Left renal cortex interstitium (tissue), 4 donors: ENCODE measurements at places on chromosomes 2 and 18. TPM values are rescaled to one million over a fixed set of nuclear protein-coding genes. Genes with fewer than 3 reads are reported as not detected.

Gene UNC50
- 71.9 TPM for polyA plus RNA-seq

DNA sequence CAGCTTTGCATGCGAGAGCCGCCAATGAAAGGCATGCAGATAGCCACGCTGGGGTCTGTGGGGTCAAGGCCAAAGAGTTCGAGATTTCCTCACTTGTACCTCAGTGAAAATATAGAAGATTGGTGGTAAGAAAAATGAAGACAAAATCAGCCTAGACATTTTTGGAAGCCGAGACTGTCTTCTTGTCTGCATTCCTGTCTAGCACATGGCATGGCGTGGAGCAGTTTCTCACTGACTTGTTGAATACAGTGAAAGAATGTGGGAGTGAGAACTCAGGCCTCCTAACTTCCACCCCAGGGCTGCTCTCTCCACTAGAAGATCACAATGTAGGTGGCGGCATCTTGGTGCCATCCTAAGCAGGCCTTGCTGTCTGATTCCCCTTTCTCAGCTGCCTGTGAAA is 740.8 kb upstream of the HS6ST1 start:
- no peak for DNase-seq

DNA sequence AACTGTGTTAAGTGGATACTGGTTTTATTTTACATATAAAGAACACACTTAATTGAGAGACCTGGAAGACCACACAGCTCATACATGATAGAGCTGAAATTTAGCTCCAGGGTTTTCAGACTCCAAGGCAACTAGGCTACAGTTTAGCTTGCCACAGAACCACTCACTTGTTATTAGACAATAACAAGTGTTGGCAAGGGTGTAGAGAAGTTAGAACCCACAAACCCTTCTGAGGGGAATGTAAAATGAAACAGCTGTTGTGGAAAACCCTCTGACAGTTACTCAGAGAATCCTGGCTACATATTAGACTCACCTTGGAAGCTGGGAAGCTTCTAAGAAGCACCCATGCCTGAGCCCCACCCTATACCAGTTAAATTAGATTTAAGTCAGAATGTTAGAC is 75.3 kb downstream of the MAP3K20 start:
- no peak for DNase-seq

GRCh38 chr2:239240414-239240881 is 160.4 kb downstream of the HDAC4 start:
- no peak for DNase-seq

DNA sequence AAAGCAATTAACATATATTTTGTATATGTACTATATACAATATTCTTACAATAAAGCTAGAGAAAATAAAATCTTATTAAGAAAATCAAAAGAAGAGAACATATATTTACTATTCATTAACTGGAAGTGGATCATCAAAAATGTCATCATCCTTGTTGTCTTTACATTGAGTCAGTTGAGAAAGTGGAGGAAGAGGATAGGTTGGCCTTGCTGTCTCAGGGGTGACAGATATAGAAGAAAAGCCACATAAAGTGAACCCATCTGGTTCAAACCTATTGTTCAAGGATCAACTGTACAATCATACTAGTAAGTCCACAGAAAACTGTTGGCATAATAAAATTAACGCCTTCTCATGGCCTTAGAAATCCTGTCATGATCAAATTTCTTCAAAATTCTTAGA is 26.6 kb downstream of the SESTD1 start:
- DNase-seq = no peak

GRCh38 chr18:35777039-35777438 is 195.4 kb upstream of the RMP24 start:
- no peak for DNase-seq

DNA sequence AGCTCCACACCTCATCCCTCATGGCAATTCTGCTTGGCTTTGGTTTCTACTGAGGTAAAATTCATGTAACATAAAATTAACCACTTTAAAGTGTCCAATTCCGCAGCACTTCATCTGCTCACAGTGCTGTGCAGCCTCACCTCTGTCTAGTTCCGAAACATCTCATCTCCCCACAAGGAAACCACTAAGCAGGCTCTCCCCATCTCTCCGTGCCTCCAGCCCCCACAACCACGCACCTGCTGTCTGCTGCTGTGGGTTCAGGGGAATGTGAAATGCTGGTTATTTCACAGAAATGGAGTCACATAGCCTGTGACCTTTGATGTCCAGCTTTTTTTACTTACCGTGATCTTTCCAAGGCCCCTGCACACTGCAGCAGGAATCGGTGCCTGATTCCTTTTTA is 7.7 kb upstream of the GPC1 start:
- no peak for DNase-seq

- DNase-seq = no peak
Measured at GRCh38 chr2:16658076-16658739, 7.4 kb downstream of the CYRIA start.

- no peak for DNase-seq
Measured at GRCh38 chr2:54384301-54385203, 71.6 kb upstream of the SPTBN1 start.
